Karpas-422 (cell line): ENCODE measurements at places on chromosomes 12 and 14. TPM values are rescaled to one million over a fixed set of nuclear protein-coding genes. Genes with fewer than 3 reads are reported as not detected.

NR1H4 gene
- not detected in 2 replicates for total RNA-seq

KRT83 gene
- not detected in 2 replicates for total RNA-seq

TAS2R42 gene
- total RNA-seq = not detected in 2 replicates

MYF5 gene
- not detected in 2 replicates for total RNA-seq

VASH1 gene
- not detected in 2 replicates for total RNA-seq

PPFIBP1 gene
- total RNA-seq = 1.2 and 3.6 TPM in 2 replicates

TSHR gene
- total RNA-seq = not detected in 2 replicates

SPIC gene
- total RNA-seq = not detected in 2 replicates

TPH2 gene
- total RNA-seq = not detected in 2 replicates

KCNC2 gene
- total RNA-seq = not detected in 2 replicates

DNA sequence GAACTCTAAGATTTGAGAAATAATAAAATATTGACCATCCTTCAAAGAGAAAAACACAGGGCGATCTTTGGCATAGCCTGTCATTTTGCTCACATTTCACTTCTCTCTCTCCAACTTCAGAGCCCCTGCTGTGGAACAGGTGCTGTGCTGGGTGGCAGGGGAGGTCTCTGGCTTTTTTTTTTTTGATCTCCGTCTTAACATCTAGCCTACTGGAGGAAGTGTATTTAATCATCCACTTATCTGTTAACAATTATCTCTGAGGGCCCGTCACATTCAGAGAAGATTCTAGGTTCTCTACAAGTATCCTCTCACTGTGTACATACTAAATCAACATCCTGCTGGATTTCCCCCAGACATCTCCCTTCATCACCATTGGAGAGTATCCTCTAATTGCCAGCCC is 34.1 kb downstream of the CHST11 start:
- no peak for DNase-seq

DNA sequence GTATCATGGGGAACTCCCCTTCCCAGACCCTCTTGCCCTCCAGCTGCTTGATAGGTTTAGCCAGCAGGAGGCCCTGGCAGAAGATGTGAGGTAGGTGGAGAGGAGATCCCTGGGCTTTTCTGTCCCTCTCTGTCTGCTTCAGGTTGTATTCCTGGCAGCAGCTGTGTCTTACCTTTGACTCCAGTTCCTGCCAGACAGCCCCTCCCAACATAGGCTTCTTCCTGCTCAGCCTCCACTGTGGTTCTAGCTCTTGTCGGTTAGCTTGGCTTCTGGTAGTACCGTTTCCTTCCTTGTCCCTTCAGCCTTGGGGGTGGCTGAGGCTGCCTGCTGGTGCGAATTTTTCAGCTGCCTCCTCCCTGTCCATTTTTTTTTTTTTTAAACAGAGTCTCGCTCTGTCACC is 215.7 kb upstream of the CRY1 start:
- no peak for DNase-seq

DNA sequence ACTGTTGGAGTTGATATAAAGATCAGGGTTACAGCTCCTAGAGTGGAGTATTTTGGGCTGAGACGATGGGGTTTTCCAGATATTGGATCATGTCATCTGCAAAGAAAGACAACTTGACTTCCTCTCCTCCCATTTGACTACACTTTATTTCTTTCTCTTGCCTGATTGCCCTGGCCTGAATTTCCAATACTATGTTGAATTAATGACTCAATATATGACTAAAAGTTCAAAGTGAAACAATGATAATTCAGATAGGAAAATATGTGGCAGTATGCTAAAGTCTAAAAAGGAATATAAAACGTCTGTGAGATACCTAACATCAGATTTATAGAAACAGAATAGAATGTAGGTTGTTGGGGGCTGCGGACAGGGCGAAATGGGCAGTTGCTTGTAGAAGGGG is 72.2 kb downstream of the BHLHE41 start:
- no peak for DNase-seq

DNA sequence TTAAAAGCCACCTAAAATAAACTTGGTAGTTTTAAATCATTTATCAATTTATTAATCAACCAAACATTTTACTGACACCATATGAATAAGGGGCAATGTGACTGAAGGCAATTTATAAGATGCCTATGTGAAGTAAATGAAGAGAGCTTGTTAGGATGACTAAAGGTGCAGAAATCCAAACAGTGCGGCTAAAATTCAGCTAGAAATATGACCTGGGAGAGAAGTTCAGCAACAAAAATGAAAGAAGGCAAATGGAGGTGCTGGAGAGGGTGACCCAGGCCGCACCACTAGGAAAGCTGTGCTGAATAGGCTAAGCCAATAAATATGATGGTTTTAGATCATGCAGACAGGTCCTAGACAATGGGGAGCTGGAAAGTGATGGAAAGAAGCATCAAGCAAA is 403.7 kb downstream of the BTG1 start:
- DNase-seq = no peak

GRCh38 chr14:55470025-55470424 is 29.6 kb upstream of the TBPL2 start:
- no peak for DNase-seq

DNA sequence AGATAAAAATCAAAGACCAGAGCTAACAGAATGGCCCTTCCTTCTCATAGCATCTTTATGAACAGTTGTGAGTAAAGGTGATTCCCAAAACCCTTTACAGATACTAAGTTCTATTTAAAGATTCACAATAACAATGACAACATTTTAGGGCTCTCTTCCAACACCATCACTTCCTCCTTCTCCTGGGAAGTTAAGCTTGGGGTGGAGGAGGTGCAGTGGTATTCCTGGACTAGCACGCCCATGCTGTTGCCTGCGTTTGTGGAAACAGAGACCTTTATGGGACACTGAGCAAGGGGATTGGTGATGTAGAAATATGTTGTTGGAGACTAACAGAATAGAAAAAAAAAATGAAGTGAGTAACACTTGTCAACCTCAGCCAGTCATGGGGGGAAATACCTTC is 22.5 kb downstream of the SYNE2 start:
- DNase-seq = no peak

GRCh38 chr12:109202770-109203169 is 86.4 kb downstream of the ACACB start:
- DNase-seq = no peak

DNA sequence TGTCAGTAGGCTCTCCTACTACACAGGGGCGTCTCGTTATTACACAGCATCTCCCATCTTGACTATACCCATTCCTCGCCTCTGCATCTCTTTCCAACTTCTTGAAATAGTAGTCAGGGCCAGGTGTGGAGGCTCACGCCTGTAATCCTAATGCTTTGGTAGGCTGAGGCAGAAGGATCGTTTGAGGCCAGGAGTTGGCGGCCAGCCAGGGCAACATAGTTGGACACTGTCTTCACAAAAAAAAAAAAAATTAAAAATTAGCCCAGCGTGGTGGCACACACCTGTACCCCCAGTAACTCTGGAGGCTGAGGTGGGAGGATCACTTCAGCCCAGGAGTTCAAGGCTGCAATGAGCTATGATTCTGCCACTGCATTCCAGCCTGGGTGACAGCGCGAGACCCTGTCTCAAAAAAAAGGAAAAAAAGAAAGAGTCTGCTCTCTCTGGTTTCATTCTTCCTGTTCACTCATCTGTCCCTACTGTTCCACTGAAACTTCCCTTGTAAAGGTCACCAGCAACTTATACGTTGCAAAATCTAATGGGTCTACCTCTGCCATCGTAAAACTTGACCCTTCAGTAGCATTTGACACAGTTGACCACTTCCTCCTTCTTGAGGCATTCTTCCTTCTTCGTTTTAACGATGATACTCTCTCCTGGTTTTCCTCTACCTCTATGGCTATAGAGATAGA is 41.0 kb upstream of the PTGR2 start:
- DNase-seq = no peak
